ENCODE measurements at places on chromosomes 1 and 21.

DNA sequence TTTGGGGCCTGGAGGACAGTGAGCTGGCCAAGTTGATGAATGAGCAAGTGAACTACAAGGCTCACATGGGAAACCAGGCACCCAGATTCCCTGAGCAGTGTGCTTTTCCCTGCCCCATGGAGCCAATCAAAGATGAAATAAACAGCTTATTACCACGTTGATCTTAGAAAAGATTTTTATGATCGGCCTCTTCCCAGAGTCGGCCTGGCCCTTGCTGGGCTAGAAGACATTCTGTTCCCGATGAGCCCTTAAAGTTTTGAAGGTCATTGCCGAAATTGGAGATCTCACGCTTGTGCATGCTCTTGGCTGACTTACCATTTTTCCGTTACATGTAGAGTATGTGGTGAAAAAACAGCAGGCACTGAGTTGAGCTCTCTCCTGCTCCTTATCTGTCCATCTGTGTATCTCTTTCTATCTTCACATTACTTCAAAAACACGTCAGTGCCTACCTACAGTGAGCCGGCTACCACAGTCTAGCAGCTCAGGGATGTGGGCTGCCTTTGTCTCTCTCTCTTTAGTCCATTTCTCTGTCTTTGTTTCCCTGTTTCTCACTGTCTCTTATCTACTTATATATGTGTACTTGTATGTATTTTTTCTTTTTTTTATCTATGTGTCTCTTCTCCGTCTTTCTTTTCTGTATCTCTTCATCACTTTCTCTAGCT lies 248.8 kb upstream of the USP24 start:
- DNase-seq, result no peak

DNA sequence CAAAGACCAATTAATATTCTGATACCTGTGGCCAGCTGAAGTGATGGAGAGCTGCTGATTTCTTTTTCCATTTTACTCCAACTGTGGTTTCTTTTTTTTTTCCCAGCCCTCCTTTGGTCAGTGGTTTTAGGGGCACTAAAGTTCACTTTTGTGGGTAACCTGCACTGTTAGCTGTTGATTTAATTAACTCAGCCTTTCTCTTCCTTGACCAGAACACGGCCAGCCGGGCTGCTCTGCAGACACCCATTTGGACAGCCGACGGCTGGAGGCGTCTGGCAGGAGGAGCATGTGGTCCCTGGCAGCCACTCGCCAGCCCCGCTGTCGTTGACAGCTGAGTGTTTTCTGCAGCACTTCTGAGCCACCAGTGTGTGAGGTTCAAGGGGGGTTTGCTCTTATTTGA lies 136.2 kb upstream of the RUNX3 start:
- DNase-seq, result no peak

- DNase-seq, result no peak
Measured at GRCh38 chr1:103372866-103373265, 152.6 kb upstream of the RNPC3 start.

- no peak for DNase-seq
Measured at GRCh38 chr1:216887032-216887431, 163.8 kb upstream of the ESRRG start.

- DNase-seq, result peak; percentile 93
Measured at GRCh38 chr1:193558491-193559028, 372.1 kb upstream of the B3GALT2 start.

GRCh38 chr21:16587681-16588375 lies 858.0 kb downstream of the USP25 start:
- peak; percentile 87 for DNase-seq

- no peak for DNase-seq
Measured at GRCh38 chr1:94056996-94057395, 64.0 kb downstream of the ABCA4 start.

GRCh38 chr1:164613176-164613575 lies 54.2 kb downstream of the PBX1 start:
- peak; percentile 35 for DNase-seq

GRCh38 chr1:245571815-245572294 lies 417.1 kb downstream of the KIF26B start:
- no peak for DNase-seq

DNA sequence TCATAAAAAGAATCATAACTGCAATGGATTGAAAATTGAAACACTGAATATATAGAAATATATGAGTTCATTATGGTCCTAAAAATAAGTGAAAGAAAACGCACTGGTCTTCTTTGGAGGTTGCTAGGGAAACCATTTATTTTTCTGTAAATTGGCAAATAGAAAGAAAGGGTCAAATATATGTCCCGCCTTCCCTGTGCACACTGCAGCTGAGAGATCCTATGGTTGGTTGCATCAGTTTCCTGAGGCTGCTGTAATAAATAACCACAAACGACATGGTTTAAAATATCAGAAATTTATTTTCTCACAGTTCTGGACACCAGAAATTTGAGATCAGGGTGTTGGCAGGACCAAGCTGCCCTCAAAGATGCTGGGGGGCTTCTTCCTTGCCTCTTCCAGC lies 35.0 kb downstream of the CA6 start:
- no peak for DNase-seq

All from fibroblast of pulmonary artery (primary cell).